ENCODE measurements at places on chromosomes 7 and 10.

GRCh38 chr7:69696054-69696591 is 97.8 kb downstream of the AUTS2 start:
- DNase-seq, result no peak

DNA sequence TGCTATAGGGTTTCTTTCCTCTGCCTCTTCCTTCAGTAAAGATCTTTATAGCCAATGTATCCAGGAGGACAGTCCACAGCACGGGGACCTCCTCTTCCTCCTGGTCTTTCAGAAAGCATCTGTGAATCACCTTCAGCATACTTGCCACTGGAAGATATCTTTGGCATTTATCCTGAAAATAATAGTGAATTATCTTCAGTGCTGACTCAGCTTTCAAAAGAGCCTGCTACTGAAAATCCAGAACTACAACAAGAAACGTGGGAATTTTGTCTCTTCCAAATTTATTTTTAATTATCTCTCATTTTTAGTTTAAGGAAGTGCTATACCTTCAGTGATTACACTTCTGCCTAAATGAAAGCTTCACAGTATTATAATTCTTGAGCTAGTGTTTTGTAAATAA is 7.6 kb upstream of the UNC5B start:
- no peak for DNase-seq

GRCh38 chr10:71145352-71145945 is 66.9 kb upstream of the UNC5B start:
- no peak for DNase-seq

DNA sequence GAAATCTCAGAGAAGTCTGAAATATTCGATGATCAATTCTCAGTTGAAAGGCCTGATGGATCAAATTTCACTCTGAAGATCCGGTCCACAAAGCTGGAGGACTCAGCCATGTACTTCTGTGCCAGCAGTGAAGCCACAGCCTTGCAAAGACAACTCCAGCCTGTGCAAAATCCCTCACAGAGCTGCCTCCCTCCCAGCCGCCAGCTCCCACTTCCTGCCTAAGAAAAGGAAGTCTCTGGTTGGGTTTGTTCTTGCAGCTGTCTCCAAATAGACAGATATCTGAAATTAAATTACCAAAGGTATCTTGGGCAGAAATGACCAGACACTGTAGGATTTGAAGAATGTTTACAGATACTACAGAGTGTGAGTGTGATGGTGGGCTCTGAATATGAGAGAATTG is 43.4 kb upstream of the PRSS58 start:
- no peak for DNase-seq

DNA sequence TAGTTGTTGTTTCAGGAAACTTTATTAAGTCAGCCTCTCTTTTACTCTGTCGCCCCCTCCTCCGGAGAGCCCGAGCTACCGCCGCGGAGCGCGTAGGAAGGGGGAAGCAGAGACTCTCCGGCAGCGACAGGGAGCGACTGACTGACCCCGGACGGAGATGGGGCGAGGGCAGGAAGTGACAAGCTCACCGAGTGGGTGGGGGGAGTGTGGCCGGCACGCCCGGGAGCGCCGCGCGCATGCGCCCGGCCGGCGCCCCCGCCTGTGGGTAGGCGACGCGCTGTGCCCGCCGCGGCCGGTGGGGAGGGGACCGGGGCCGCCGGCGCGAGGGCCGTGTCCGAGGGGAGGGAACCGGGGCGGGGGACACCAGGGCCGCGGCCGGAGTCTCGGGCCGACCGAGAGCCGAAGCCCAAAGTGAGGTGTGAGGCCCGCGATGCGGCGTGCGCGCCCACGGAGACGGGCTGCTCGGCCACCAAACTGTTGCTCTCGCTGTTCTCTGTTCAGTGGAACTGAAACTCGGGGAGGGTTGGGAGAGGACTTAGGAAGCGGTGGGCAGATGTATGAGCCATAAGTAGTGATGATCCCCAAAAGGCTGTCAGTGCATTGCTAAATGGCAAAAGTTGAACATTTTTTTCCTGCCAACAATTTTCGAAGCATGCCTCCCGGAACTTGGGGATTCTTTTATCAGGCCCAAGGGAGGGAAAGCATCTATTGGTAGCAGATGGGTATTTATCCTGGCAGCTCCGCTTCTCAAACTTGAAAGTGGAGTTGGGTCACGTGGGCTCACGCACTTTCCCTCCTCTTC is at the start of gene ZNF800:
ZNF800 (minus strand) TSS at position 143 of the 802 bp plus-strand sequence. CDS start 1,151 bp downstream, outside the sequence.
- DNase-seq, result peak; percentile 75

DNA sequence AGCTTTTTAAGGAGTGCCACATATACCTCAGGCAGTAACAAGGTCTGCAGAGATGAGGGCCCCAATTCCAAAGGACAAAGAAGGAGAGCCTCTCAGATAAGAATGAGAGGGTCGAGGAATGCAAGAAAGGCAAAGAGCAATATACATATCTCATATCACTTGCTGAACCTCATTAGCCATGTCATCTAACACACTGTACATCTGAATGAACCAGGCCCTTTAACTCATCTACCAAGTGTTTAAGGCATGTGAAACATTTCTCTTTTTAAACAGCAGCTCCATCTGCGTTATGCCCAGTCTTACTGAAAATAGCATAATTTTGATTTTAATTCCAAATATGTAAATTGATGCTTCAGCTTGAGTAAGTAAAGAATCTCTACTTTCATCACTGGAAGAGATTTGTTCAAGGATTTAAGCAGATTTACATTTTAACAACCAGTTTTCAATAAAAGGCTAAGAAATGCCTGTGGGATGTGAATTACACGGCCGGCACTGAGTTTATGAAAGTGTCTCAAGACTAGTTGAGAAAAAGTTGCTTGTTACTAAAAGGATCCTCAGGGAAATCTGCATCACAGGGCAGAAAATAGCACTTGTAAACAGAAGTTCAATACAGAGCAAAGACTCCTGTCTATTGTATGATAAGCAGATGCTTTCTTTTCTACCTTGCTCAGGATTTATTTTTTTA is 123.8 kb upstream of the SLC26A5 start:
- DNase-seq, result no peak

- no peak for DNase-seq
Observed at GRCh38 chr7:40945788-40946187, 757.1 kb downstream of the INHBA start.

DNA sequence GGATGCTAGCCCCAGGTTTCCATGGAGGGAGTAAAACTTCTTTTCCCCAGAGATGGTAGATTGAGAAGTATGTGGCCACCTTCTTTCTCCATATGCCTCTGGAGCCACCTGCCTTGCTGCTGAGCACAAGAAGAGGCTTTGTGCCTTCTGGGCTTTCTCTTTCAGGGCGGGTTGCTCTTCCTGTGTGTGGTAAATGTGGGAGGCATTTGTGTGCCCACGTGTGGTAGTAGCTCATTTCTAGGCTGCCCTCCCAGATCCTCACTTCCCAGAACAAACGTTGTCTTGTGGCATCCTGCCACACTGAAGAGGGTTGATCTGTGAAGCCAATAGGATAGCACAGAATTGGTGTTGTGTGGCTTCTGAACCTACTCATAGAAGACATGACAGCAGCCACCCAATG is 342.0 kb upstream of the PODXL start:
- DNase-seq, result no peak

GRCh38 chr7:139186146-139186545 is 44.9 kb upstream of the UBN2 start:
- no peak for DNase-seq

DNA sequence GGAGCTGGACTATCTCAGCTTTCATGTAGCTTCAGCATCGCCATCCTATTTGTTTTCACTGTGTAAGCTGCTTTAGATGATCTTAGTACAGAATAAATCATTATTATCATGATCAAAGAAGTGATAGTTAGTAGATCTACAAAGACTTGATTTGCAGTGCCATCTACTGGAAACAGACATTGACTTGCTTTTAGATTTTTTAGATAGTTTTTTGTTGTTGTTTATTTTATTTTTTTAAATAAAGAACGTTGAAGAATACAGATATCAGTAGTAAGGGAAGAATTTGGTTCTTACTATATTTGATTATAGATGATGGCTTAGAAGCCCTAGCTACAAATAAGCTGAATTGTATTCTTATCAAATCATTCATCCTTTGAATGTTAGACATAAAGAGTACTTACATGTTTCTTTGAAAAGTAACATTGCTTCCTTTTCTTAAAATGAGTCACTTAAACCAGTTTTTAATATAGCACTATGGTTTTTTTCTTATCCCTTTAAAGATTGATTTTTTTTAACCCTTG is 6.3 kb upstream of the SFMBT2 start:
- no peak for DNase-seq
